Vagina (tissue), 2 donors: ENCODE measurements at places on chromosomes 16 and 17.

- no peak for DNase-seq
Observed at GRCh38 chr16:12773221-12773620, 30.5 kb downstream of the CPPED1 start.

DNA sequence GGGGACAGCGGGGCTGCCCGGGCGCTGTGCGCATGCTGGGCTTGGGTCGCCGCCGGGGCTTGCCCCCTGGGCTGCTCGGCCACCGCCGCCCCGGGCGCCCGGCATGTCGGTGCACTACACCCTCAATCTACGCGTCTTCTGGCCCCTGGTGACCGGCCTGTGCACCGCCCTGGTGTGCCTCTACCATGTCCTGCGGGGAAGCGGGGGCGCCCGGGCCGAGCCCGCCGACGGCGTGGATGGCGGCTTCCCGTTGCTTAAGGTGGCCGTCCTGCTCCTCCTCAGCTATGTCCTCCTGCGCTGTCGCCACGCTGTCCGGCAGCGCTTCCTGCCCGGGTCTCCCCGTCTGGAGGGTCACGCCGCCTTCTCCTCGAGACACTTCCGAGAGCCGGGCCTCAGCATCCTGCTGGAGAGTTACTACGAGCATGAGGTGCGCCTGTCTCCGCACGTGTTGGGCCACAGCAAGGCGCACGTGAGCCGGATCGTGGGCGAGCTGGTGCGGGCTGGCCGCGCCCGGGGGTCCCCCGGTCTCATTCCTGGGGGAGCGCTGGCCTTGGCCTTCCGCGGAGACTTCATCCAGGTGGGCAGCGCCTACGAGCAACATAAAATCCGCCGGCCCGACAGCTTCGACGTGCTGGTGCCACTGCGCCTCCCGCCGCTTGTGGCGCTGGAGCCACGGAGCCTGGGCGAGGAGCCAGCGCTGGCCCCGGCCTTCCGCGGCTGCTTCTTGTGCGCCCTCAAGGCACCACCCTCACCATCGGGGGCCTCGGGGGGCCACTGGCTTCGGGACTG lies 789 bp downstream of the ITPRIPL2 start:
- no peak for DNase-seq

GRCh38 chr17:15659663-15660062 lies 24.4 kb downstream of the TRIM16 start:
- no peak for DNase-seq

DNA sequence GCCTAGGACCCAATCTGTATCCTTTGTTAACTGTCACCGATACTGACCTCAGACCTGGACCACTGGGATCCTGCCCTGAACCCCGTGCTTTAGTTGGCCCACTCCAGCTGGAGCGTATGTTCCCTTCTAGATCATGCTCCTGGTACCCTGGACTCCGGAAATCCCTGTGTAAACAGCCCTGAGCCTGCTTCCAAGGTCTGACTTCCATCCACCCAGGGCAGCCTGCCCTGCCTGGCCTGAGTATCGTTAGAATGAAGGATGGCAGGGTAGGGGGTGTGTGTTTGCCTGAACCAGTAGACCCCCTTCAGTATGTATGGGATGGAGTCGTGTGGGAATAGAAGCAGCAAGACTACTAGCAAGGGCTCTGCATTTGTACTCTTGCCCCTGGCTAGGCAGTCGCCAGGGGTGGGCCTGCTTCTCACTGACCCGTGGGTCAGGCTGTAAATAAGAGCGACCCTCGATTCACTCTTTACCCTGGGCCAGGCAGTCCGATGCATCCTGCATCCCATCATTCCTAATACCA lies 691 bp upstream of the TMEM98 start:
- no peak for DNase-seq

DNA sequence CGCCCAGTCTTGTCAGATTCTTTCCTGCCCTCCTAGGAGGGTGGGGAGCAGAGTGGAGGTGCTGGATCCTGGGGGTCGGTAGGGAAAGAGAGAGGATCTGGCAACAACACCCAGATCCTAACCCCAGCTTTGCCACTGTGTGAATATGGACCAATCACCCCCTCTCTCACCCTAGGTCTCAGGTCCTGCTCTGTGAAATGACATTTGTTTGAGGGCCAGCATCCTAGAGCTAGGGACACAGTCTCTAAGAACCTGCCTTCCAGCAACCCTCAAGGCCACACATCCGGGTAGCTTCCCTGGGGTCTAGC lies 28.4 kb upstream of the MAP3K14 start:
- peak; percentile 37 for DNase-seq

GRCh38 chr16:47657032-47657431 lies 195.9 kb downstream of the PHKB start:
- no peak for DNase-seq

DNA sequence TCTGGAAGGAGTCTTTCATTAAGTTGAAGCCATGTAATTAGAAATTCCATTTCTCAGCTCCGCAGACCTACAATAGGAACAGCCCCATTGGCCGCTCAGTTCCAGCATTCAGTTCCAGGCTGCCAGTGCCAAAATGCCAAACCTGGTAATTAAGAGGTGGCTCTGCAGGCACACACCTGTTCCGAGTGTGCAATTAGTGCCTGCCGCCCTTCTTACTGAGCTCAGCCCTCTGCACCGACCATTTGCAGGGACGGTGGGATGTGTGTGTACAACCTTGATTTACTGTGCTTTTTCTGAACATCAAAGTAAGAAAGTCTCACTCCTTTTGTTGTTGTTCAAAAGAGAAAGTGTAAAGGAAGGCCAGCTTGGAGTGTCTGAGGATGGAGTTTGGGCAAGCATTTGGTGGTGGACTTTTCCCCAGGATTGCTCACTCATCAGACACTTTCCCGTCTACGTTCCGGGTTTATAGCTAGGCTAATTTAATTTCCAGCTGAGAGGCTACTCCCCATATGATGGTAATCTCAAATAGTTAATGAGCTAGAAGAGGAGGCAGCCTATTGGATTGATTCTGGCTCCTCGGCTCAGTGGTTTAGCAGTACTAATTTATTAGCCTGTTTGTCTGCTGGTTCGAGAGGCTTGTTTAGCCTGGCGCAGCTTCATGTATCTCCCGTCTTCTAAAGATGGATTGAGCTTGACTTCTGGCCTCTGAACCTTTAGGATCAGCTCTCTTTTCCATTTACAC lies 20.0 kb downstream of the HS3ST3B1 start:
- no peak for DNase-seq

- DNase-seq: no peak
Observed at GRCh38 chr17:63476459-63476853, 405 bp upstream of the ACE start.

DNA sequence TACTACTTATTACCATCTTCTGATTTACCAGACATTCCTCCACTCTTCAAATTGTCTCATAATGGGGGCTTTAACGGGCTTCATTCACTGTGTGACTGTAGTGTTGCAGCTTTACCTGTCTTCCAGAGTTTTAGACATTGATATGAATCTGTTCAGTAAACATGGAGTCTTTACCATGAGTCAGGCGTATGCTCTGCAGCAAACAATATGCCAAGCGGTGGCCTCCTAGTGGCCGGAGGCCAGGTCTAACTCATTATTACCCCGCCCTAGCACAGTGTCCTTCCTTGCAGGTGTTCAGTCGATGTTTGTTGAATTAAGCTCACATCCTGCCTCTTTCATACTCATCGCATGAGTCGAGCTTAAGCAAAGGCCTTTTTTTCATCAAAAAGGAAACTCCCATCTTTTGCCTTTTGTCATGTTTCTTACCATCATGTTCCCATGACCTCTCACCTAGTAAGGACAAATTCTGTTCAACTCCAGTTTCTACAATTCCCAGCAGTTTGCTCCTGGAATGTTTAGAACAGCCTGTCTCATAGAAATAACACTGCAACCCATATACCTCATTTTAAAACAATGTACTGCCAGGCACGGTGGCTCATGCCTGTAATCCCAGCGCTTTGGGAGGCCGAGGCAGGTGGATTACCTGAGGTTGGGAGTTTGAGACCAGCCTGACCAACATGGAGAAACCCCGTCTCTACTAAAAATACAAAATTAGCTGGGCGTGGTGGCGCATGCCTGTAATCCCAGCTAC lies 39.4 kb downstream of the TUBD1 start:
- DNase-seq: no peak

- DNase-seq: no peak
Observed at GRCh38 chr16:15856182-15856581, 646 bp downstream of the MYH11 start.

GRCh38 chr16:56354746-56355145 lies 70.6 kb downstream of the AMFR start:
- DNase-seq: no peak

DNA sequence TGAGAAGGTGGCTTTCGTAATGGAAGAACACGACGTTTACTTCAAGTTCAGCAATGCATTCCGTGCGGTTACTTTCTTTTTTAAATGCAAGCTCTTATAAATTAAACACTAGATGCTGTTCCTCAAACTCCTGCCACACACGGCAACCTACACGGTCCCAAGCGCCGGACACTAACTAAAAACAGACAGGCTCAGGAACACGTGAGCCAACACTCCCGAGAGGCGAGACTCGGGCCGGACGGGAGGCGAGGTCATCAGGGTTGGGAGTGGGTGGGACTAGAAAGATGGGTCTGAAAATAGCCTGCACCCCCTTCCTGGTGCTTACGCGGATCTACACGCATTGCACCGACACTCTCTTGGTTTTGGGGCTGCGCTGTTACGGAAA lies 6.4 kb downstream of the CLCN7 start:
- DNase-seq: no peak

DNA sequence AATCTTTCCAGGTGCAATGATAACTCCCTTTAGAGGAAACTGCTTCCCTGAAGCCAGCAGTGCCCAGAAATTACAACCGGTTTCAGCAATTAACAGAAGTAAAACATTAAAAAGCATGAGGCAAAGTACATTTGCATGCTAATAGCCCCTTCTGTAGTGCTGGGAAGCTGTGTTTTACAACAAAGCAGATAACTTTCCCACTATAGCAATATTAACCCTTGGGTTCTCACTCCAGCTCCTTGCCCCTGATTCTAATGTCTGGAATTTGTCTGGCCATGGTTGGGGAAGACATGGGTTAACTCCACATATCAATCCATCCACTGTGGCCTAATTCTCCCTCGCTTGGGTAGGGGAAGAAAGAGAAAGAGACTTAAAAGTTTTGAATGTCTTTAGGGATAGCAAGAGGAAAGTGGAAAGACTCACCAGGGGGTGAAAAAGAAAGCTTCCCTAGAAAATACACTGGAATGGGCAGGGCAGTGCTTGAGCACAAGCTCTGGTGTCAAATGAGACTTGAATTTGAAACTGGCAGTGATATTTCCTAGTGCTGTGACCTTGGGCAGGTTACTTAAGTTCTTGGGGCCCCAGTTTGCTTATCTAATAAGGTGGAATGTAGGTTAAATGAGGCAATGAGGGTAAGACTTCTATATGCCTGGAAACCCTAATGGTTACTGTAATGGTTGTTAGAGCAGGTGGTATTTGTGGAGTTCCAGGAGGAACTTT lies 102.0 kb downstream of the SOX9 start:
- no peak for DNase-seq

GRCh38 chr16:85821390-85822135 lies 22.1 kb downstream of the COX4I1 start:
- no peak for DNase-seq

- no peak for DNase-seq
Observed at GRCh38 chr16:58730724-58731370, 3.3 kb downstream of the GOT2 start.

- no peak for DNase-seq
Observed at GRCh38 chr17:12865769-12866168, 76.5 kb downstream of the ARHGAP44 start.

- no peak for DNase-seq
Observed at GRCh38 chr16:3195975-3196374, 8.0 kb downstream of the OR1F1 start.

- DNase-seq: no peak
Observed at GRCh38 chr16:71724320-71724751, at the start of gene PHLPP2. PHLPP2 (minus strand) TSS chr16:71724701; CDS start chr16:71714795, 9,906 bp downstream.

DNA sequence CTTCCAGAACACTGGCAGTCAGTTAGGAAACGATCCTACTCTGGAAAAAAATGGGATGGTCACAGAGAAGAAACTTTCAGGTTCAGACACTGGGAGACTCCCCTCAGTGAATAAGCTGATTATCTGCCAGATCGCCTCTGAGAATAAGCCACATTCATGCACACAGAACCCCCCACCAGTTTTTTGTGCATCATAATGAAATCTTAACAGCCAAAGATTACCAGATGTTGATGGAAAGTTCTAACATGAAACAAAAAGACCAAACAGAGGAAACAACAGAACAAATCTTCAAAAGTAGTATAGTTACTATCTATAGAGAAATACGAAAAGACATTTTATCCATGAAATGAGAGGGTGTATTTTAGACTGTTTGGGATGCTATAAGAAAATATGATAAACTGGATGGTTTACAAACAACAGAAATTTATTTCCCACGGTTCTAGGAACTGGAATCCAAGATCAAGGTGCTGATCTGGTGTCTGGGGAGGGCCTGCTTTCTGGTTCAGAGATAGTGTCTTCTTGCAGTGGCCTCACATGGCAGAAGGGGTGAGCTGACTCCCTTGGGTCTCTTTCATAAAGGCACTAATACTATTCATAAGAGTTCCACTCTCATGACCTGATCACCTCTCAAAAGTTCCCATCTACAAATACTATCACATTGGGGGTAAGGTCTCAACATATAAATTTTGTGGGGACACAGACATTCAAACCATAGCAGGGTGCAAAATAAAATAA lies 8.0 kb upstream of the AMZ2 start:
- no peak for DNase-seq

DNA sequence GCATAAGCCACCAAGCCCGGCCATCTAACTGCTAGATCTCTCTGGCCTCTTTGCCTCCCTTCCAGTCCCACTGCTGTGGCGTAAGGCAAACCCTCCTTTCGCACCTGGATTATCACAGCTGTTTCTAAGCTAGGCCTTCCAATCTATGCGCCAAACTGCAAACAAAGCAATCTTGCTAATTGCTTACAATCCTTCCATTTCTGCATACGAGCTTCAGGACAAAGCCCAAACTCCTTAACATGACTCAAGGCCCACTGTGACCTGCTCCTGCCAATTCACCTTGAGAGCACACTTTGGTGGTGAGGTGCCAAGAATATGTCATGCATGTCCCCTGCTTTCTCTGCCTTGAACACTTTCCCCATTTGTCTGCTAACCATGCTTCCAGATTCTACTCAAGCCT lies 6.0 kb upstream of the ARL5C start:
- DNase-seq: no peak

GRCh38 chr16:3027983-3028715 lies 4.3 kb downstream of the THOC6 start:
- no peak for DNase-seq

GRCh38 chr16:66841366-66841765 lies 2.8 kb upstream of the CA7 start:
- peak; percentile 60 for DNase-seq

GRCh38 chr17:83117583-83117982 lies 38.2 kb downstream of the METRNL start:
- DNase-seq: no peak

GRCh38 chr16:11328172-11329070 lies 16.8 kb upstream of the RMI2 start:
- DNase-seq: no peak

DNA sequence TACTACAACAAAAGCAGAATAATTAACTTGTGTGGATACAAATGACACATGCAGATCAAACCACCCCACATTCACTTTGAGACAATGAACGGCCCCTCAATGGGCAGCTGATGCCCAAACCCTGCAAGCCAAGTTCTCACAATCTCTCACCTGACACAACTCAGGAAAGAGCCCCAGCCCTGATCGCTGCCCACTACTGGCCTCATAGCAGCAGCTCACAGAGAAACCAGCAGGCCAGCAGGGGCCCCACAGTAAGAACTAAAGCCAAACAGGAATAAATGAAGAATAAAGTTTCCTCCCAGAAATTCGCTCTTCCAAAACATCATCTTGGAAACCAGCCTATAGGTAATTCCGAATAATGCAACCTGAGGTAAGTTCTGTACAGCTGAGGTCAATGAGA lies 7.7 kb downstream of the AKTIP start:
- DNase-seq: no peak
